ENCODE measurements at places on chromosomes 6 and 20.

GRCh38 chr20:14717134-14717999 is 380.0 kb upstream of the FLRT3 start:
- DNase-seq, result no peak

DNA sequence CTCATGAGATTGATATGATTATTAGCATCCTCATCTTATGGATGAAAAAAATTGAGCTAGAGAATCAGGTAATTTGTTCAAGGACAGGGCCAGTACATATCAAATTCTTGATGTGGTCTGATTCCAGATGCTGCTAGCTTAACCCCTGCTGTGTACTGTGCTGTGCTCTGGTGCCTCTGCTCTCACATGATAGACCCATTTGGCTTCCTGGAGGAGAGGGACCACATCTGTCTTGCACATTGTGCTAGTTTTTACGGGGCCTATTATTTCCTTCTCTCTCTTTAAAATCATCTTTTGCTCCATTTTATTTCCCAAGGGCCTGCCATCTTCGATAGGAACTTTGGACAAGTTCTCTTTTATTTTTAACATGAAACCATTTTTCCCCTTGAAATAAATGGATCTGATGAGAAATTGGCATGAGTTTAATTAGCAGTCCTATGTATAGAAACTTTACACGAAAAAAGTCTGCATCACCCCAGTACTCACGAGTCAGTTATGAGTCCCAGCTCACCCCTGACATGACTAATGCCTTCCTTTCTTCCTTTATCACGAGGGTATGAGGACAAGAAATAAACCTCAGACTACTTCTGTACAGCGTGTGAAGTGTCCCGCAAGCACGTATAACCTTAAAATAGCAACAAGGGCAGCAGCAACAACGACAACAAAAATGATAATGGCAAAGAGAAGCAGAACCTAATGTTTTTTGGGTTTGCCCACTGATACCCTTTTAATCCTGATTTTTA is 26.5 kb downstream of the CD109 start:
- no peak for DNase-seq

- no peak for DNase-seq
Observed at GRCh38 chr6:68040312-68040778, 594.7 kb upstream of the ADGRB3 start.

DNA sequence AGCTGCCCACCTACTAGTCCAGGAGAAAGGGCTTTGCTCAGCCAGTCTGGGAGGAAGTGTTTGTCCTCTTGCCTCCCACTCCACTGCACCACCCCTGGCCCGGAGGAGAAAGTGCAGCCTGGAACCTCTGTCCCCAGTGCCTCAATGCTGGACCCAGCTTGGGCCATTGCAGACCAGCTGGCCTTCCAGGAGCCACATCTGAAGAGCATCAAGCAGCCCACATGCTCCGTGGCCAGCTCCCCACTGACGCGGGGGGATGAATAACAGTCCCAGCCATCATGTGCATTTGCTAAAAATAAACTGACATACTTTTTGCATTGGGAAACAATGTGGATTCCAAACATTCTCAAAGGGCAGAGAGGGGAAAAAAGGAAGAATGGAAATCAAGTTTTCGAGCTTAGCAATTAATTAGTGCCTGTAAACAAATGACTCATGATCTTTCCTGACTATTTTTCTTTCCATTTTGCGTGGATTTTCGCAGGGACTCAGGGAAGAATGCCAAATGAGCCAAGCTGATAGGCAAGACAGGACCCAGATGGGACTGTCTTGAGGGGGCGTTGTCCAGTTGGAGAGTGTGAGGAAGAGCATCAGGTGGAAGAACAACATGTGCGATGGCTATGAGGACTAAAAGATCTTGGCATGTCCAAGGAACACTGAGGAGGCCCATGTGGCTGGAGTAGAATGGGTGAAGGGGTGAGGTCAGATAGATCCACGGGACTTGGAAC is 34.1 kb downstream of the CEBPB start:
- DNase-seq, result no peak

DNA sequence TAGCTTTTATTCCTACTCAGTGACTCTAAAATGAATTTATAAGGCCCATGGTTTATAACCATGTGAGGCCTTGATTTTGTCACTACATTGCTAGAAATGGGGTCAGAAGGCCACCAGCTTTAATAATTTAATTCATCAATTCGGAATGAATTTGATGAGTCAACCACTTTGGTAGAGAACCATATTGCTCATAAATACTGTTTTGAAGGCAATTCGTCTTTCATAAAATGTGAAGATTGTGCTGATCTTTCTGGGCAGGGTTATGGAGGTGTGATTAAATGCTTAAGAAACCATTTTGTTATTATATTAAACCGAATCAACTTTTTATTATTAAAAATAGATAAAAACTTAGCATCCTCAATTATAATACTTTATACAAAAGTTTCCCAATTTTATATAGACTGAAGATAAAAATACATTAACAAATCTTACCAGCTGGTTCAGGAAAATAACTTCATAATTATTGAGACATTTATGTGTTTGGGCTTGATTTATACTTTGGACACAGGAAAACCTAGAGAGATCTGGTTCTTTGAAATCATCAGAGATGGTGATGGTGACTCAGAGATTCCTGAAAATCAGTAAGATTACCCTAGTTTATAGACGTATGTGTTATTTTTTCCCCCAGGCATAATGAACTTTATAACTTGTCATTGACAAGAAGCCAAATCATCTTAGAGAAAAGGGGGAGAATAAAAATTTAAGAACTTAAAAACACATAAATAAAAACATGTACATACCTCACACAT is 10.6 kb downstream of the HCRTR2 start:
- no peak for DNase-seq

GRCh38 chr6:105886066-105886813 is 199.9 kb upstream of the PRDM1 start:
- DNase-seq, result no peak

Measured in NCI-H146 (cell line).